NCI-H226 (cell line): ENCODE measurements at places on chromosomes 2 and 18.

DNA sequence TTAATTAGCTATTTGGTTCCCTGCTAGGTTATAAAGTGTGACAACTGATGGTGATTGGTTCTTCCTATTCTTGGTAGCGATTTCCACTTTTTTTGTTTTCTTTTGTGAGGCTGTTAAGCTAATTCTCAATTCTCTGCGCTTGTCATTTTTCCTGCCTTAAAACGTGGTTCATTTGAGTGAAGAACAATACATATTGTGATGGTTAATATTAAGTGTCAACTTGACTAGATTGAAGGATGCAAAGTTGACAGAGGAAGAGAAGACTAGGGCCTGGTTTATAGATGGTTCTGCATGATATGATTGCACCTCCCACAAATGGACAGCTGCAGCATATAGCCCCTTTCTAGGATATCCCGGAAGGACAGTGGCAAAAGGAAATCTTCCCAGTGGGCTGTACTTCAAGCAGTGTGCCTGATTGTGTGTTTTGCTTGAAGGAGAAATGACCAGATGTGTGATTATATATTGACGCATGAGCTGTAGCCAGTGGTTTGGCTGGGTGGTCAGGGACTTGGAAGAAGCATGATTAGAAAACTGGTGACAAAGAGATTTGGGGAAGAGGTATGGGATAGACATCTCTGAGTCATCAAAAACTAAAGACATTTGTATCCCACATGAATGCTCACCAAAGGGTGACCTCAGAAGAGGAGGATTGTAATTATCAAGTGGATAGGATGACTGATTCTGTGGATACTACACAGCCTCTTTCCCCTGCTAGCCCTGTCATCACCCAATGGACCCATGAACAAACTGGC lies 39.4 kb upstream of the ZNF804A start:
- no peak for DNase-seq

- DNase-seq = no peak
Observed at GRCh38 chr18:62354151-62354550, 29.0 kb downstream of the TNFRSF11A start.

DNA sequence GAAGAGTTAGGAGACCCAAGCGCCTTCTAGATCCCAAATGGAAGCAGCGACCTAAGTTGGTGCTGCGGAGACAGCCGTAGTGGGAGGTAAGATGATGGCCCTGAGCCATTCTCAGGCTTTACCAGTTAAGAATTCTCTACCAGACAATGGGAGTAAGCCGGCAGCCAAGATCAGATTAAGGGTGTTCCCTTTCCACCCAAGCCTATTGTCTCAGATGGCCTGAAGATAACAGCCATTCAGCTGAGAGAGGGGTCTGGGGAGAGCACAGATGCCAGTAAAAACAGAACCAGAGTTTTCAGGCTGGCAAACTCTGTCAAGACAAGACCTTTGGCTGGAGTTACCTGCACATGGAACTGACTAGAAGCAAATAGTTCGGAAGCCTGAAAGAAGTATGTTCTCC lies 191.7 kb upstream of the HAAO start:
- no peak for DNase-seq

GRCh38 chr18:75167759-75168618 lies 41.0 kb downstream of the PTGR3 start:
- DNase-seq = no peak

GRCh38 chr2:148042219-148042618 lies 21.3 kb downstream of the MBD5 start:
- no peak for DNase-seq

- no peak for DNase-seq
Observed at GRCh38 chr2:194304191-194304590, 1352.8 kb upstream of the SLC39A10 start.

GRCh38 chr2:29062371-29062770 lies 12.0 kb downstream of the PCARE start:
- no peak for DNase-seq

- no peak for DNase-seq
Observed at GRCh38 chr2:86335865-86336674, 1.4 kb downstream of the REEP1 start.

DNA sequence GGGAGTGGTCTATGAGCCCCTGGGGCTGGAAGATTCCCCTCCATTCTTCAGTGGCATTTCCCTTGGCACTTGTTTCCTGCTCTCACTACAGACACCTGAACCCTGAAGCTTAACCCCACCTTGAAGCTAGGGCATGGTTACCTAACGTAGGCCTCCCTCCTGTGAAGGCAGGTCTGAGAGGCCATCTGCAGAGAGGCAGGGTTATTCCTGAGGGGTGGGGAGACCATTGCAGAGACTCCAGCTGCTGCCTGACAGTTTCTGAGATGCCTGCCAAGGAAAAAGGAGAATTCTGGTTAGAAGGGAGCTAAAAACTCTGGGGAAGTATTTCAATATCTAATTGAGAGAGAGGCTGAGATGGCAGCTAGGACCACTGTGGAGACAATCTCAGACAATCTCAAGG lies 119.3 kb upstream of the NDUFV2 start:
- no peak for DNase-seq
